ENCODE measurements at places on chromosomes 16 and 17.
A peak's percentile ranks its signal among the peaks of the same experiment; 100 is the strongest.

- DNase-seq, result no peak
Measured at GRCh38 chr17:16108871-16109270, 106.5 kb downstream of the NCOR1 start.

GRCh38 chr17:66784621-66785364, 50.1 kb upstream of the CACNG5 start:
- no peak for DNase-seq

DNA sequence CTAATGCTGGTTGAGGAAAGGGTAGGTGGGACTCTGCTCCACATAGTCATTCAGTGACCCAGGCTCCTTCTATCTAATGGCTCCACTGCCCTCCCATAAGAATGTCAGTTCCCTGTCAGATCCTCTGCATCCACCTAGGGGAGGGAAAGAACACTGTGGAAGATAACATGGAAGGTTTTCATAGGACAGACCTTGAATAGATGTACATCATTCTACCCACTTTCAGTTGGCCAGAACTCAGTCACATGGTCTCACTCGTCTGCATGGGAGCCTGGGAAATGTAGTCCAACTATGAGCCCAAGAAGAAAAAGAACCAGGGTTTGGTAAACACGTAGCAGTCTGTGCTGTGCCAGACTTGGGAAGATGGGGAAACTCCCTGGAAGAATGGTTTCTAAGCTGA, 27.1 kb upstream of the SCNN1B start:
- no peak for DNase-seq

GRCh38 chr17:49191917-49192741, 18.2 kb downstream of the GNGT2 start:
- peak; percentile 92 for DNase-seq

GRCh38 chr16:85171759-85172454, 59.6 kb upstream of the CIBAR2 start:
- DNase-seq, result no peak

DNA sequence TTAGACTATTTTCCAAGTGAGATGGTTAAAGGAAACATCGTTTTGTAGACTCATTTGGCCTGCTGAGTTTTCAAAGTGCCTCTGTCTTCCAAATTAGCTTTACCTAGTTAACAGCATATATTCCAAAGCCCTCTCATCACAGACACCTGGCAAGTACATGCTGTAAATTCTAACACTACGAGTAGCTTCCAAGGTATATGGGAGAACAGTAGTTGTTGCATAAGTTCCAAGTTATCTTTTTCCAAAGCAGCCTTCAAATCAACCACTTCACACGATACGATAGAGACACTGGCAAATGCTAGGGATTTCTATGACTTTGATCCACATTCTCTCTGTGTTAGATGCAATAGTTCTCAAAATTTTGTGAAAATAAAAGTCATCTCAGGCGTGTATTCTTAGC, 299.3 kb downstream of the CNTNAP4 start:
- DNase-seq, result no peak

GRCh38 chr17:17994271-17995069, 21.8 kb downstream of the DRC3 start:
- DNase-seq, result no peak

DNA sequence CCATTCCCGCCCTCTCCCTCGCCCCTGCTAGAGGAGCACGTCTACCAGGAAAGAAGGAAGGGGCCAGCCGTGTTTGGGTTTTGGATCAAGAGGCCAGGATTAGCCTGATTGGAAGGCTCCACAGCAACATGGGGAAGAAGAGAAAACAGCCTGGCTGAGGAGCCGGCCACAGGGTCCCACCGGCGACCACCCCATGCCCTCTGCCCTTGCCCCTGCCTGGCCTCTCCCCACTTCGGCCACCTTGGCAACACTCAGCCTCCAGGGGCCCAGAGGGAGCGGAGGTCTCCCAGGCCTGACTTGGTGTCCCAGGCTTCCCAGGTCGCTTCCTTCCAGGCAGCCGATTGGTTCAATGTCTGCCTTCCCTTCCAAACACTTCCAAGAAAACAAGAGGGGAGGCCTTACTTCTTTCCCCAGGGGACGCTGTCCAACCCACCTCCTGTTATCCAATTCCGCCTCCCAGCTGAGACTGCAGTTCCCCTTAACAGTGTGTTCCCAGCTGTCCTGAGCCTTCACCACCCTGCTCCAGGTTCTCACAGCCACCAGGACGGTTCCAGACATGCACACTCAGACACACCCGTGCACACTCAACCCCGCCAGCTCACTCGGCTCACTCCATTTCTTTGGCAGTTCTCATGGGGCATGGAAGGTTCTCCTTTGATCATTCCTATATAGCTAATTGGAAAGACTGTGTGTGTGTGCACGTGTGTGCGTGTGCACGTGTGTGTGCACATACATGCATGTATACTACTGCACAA, 65.4 kb downstream of the RBFOX3 start:
- no peak for DNase-seq

DNA sequence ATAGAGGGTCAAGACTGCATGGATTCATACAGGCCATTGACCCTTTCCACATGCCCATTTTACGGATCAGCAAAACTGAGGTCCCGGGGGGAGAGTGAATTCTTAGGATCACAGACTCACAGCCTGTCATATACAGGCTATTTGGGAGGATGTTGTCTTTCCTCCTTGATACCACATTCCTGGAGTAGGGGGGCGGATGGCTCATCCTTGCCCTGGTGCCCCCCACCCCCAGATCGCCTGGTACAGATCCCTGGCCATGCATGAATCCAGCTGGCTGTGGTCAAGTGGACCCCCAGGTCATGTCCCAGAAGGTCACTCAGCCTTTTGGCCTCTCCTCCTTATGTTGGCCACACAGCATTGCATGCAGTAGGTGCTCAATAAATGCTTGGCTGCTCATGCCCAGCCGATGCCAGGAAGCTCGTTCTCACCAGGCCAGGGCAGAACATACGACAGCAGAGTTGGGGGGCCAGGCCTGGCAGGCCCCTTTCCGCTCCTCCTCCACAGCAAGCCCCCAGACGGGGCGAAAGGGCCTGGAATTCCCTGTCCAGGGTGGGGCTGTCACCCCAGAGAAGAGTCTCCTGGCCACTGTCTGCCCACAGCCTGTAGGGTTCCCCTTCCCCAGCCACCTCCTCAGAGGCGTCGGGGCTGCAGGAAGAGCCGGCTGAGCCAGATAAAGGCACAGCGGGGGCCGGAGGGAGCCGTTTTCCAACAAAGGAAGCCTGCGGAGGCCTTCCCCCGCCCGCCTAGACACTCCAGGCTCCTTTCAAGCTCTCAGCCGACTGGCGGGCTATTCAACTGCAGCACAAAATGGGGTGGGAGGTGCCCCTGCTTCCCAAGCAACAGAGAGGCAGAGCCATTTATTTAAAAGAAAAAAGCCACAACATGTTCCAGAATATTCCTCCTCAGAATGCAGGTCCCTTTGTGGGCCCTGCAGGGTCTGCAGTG, 215.7 kb upstream of the CIBAR2 start:
- no peak for DNase-seq

GRCh38 chr16:55666012-55666411, 10.2 kb downstream of the SLC6A2 start:
- no peak for DNase-seq

DNA sequence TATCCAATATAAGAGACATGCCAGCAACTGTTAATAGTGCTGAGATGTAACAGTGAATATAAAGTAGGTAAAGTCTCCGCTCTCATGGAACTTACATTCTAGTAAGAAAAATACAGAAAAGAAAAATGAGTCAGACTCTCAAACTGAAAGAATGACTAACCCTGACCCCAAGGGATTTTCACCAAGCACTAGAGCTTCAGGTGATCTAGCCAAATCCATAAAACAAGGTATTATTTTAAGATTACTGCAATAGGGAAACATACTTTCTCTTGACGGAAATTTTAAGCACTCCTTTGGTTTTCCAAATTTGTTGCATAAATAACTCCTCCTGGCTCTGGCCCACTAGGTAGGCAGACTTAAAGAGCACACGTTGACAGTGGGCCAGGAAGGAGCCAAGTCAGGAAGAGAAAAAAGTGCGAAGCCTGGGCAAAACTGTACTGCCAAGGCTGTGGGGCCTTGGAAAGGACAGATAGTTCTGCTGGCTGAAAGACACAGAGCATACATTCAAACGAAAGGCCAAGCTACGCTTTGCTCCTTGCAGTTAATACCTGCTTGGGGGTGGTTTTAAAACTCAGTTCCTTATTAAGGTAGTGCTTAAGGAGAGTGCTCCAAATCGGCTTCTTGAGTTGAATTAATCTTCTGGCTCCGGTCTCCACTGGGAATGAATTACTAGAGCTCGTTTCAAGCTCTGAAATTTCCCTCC, 1.4 kb downstream of the GOT2 start:
- DNase-seq, result no peak

- DNase-seq, result no peak
Measured at GRCh38 chr17:70307430-70308225, 138.3 kb downstream of the KCNJ2 start.

DNA sequence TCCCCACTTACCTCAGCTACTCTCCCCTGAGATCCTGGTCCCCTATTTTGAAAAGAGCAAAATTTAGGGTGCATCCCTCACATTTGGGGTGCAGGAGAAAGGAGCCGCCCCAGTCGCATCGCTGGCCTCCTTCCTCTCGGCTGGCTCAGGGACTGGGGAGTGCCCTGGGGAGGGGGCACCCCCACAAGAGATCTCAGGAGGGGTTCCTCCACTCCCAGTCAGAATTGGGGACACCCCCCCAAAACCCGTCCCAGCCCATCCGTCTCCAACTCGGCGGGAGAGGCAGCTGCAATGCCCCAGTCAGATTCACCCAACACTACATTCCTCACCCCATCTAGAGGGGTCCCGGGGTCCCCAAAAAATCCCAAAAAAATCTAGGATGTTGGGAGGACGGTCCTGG, 3.5 kb upstream of the BCL6B start:
- no peak for DNase-seq

DNA sequence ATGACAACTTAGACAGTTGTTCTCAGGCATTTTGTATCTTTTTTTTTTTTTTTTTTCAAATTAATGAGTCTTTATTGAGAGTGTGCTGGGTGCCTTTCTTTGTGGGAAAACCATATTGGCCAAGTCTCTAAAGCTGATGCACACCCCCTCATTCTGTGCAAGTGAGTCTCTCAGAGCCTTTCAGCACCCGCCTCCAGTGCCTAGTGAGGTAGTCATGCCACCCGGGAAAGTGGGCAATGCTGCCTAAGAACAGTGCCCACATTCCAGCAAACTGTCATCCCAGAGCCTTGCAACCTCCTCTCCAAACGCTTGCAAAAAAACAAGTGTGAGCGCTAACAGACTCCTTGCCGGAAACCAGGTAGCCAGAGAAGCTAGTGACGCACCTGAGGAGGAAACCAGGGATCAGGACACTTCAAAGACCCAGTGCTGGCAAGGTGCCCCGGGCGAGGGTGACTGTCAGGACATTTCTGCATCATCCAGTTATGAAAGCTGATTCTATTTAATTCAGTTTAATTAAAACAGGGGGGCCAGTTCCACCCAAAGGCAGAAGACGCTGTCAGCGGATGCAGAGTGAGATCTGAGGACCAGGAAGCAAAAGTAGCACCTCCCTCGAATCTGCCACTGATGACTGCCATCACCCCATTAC, 34.9 kb downstream of the SMARCE1 start:
- DNase-seq, result no peak

- DNase-seq, result peak; percentile 88
Measured at GRCh38 chr17:50559674-50560184, 786 bp upstream of the CACNA1G start.

DNA sequence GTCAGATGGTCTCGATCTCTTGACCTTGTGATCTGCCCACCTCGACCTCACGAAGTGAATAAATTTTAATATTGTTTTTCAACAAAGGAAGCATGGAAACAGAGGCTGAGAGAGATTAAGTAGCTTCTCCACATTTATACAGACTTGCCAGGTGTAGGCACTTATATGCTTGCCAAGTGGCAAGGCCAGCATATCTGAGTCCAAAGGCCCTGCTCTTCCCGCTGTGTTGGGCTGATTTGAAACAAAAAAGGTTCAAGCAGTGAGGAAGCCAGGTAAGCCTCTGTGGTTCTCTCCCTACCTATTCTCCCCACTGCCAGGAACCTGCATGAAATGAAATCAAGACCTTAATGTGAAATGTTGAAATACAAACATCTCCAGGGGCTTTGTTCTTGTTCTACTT, 7.5 kb upstream of the SLC6A4 start:
- DNase-seq, result no peak

DNA sequence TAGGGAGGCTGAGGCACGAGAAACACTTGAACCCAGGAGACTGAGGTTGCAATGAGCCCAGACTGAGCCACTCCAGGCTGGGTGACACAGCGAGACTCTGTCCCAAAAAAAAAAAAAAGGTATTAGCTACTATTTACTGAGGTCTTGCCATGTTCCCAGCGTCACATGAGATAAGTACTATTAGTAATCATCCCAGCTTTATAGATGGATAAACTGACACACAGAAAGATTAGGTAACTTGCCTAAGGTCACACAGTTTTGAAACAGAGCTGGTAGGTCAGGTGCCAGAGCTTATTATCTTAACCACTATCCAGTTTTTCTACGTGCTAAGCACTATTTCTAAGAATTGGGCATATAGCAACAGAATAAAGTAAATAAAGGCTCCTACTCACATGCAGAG, 51.6 kb downstream of the TEX14 start:
- no peak for DNase-seq

DNA sequence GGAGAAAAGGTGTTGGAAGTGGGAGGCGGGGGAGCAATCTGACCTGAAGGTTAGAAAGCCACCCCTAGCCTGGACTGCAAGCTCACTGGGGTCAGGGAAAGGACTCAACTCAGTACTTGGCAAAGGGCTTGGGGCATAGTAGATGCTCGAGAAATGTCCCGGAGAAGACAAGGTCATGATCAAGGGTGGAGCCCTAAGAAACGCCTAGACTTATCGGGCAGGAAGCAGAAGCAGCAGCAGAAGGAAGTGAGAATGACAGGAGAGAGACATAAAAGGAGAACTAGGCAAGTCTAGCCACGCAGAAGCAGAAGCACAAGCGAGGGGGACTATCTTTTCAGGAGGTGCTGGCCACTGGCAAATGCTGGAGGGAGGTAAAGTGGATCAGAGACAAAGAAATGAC, 10.2 kb downstream of the COTL1 start:
- DNase-seq, result no peak

- DNase-seq, result no peak
Measured at GRCh38 chr17:49200423-49201083, 9.8 kb downstream of the GNGT2 start.

GRCh38 chr17:52789829-52790228, 631.3 kb upstream of the CA10 start:
- DNase-seq, result no peak

DNA sequence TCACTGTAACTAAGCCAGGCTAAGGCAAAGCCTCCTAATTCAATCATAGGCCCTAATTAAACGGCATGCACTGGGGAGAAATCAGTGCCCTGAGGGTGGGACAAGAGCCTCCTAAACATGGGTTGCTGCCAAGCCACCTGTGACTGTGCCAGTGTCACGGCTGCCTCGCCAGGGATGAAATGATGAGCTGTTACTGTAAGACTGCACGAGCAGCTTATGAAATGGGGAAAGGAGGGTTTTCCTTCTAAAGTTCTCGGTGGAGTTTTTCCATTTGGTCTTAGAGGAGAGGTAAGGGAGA, 12.7 kb downstream of the TMEM11 start:
- no peak for DNase-seq

- DNase-seq, result no peak
Measured at GRCh38 chr17:50594128-50594823, 33.8 kb downstream of the CACNA1G start.
